Pancreas (tissue), 10 donors: ENCODE measurements at places on chromosomes 5 and 9. TPM values are rescaled to one million over a fixed set of nuclear protein-coding genes. Genes with fewer than 3 reads are reported as not detected.

Gene RUFY1
- 35.8 TPM for polyA plus RNA-seq

Gene PARP8
- polyA plus RNA-seq = 4.7 TPM

Gene CLIC3
- 1.1 TPM for polyA plus RNA-seq

Gene NEUROG1
- polyA plus RNA-seq = not detected

Gene PFN3
- polyA plus RNA-seq = not detected

Gene GOLM1
- polyA plus RNA-seq = 28.0 TPM

Gene SLC25A2
- not detected for polyA plus RNA-seq

Gene LHX6
- 1.5 TPM for polyA plus RNA-seq

Gene FGFR4
- polyA plus RNA-seq = 69.6 TPM

Gene PLK2
- 47.8 TPM for polyA plus RNA-seq

Gene PHF24
- 0.11 TPM for polyA plus RNA-seq

Gene TMEM252
- polyA plus RNA-seq = not detected

Gene ZBTB26
- 1.5 TPM for polyA plus RNA-seq

Gene TRIM36
- polyA plus RNA-seq = 0.52 TPM
